ENCODE measurements at places on chromosomes 5 and 9.

- no peak for DNase-seq
These were observed 176.0 kb downstream of the ZNF608 start for GRCh38 chr5:124570285-124571035.

DNA sequence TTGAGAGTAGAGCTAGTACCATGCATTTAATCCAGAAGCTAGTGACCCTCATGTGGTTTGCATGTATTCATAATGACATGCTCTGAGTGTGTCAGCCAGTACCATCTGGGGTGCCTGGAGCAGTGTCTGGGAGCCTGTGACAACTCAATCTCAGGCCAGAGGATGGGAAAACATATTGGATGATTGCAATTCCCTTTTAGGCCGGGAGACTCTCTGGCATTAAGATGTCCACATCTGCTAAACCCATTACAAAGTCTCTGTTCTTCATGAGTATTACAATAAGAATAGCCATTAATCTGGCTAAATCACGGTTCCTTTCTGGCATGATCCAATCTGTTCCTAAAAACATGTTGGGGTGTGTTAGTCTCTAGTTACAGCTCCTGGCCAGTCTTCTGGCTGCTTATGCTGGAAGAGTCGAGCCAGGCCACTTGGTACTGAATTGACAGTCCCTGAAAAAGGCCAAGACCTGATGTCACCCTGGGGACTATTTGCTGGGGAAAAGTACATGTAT lies 475.7 kb downstream of the ENC1 start:
- no peak for DNase-seq

GRCh38 chr9:105890046-105890822 lies 195.9 kb downstream of the TMEM38B start:
- no peak for DNase-seq

DNA sequence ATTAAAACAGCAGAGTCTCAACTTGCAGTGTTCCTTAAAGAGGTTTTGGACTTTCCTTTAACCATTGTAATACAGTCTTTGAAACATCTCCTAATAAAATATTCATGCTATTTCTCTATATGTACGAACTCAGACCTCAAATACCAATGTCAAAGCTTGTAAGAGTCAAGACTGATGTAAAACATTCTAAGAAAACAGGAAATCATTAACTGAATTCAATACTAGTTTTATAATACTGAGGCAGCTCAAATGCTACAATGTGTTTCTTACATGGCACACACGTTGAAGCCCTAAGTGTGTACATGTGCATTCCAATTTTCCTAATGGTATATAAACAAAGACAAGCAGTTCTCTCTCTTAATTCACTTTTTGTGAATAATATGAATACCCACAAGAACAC lies 11.6 kb downstream of the PSIP1 start:
- no peak for DNase-seq

GRCh38 chr5:56281489-56282165 lies 48.5 kb upstream of the ANKRD55 start:
- no peak for DNase-seq

- no peak for DNase-seq
These were observed 73.1 kb downstream of the RGS3 start for GRCh38 chr9:113536483-113537228.

DNA sequence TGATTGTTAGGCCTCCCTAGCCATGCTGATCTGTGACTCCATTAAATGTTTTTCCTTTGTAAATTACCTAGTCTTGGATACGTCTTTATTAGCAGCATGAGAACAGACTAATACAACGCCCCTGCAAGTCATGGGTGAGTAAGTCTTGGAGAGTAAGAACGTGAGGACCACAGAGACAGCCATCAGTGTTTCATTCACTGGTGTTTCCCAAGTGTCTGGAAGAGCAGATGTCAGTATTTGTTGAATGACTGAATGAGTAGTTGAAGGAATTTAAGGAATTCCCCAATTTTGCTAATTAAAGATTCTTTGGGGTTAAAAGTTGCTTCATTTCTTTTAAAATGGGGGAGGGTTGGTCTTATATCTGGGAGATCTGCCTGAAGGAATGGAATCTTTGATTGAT lies 178.8 kb downstream of the TRIO start:
- DNase-seq = no peak

DNA sequence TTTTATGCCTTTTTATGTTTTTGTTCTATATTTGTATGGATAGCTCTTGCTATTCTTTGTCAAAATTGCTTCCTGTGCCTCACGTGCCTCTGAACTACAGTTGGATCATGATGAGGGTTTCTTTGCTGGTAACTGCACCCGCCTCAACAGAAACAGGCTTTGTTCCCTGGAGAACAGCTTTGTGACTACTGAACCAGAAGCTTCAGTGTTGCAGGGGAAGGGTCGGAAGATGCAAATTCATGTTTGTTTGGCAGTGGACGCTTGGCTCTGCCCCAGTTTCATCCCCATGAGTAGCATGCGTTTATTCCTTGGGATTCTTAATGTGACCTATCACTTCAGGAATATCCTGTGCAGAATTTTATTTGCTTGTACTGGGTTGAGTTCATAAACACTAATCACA lies 959.1 kb upstream of the WWC1 start:
- no peak for DNase-seq

GRCh38 chr5:80326468-80326867 lies 6.7 kb downstream of the SPZ1 start:
- no peak for DNase-seq

- no peak for DNase-seq
These were observed 3.6 kb upstream of the UIMC1 start for GRCh38 chr5:177010153-177010552.

- no peak for DNase-seq
These were observed 344.1 kb downstream of the NR2F1-AS1 start for GRCh38 chr5:93236807-93237421.

- DNase-seq = no peak
These were observed 10.2 kb upstream of the SLC1A3 start for GRCh38 chr5:36596247-36596646.

DNA sequence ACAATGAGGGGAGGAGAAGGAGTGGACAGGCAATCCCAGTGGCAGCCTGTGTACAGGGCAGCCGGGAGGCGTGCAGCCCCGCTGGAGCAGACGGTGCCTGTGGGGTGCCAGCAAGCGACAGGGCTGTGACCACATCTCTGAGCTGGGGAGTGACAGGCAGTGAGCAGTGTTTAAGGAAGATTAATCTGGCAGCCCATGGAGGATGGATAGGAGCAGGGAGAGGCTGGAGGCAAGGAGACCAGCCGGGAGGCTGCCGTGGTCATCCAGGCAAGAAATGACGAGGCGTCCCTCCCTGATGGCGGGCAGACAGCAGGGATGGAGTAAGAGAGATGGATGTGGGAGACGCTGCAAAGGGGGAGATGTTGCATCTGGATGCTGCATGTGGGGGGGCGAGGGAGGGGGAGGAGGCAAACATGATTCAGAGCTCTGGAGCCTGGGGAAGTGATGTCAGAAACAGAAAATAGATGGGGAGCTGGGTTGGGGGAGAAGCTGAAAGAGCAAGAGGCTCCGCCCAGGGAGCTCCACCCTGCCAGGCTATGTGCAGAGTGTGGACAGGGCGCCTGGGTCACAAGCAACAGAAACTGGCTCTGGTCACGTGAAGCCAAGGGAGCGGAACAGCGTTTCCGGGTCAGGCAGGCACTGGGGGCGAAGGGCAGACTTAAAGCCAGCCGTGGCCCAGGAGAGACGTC lies 12.6 kb downstream of the UNC5A start:
- no peak for DNase-seq

DNA sequence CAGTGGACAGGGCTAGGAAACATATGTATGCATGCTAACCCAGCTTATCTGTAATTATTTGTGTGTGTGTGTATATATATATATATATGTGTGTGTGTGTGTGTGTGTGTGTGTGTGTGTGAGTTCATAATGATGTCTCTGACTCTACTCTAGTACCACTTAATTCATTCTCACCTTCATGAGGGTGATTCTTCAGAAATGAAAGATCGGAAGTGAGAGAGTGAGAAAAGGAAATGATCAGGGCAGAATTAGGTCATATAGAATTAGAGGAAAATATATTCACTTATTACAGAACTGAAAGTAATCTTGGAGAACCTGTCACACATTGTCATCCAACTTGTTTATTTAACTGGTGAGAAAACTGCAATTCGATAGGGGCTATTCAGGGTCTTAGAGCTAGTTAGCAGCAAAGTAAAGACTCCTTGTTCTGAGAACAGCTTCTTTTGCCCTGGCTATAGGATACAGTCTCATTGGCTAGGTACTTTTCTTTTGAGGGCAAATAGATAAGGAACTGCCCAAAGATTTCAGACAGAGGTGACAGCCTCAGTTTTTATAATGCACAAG lies 58.8 kb downstream of the C9orf153 start:
- DNase-seq = no peak

- DNase-seq = peak; percentile 83
These were observed 478.2 kb upstream of the TNC start for GRCh38 chr9:115596021-115596745.

DNA sequence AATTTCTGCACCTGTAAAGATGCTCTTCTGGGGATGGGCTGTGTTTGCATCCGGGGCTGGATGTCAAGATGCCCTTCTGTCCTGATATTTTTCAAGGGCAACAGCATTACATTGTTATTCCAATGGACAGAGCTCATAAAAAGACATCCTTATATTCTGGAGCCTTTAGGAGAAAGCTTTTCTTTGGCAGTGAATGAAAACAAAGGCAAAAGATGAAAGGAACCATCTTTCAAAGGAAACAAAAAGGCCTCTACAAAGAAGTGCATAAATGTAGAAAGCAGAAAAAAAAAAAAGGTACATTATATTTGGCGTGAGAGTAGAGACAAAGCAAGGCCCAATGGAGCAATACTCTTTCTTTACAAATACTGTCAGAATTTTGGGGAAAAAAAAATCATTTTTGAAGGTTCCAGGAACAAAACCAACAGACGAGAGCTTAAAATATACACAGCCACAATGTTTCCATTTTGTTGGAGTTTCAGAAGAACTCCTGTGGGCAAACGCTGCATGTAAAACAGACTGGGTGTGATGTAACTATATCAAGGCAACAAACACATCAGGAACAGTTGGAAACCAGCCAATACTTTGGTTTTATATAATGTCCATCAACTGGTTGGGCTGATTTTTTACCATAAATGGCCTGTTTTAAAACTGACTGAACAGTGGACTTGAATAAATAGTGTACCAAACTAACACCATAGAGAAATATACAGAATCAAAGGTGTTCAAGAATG lies 885.6 kb upstream of the DMAC1 start:
- no peak for DNase-seq

- no peak for DNase-seq
These were observed 60.2 kb upstream of the NFIL3 start for GRCh38 chr9:91483835-91484234.

- no peak for DNase-seq
These were observed 86.9 kb downstream of the UGCG start for GRCh38 chr9:111983484-111983908.

DNA sequence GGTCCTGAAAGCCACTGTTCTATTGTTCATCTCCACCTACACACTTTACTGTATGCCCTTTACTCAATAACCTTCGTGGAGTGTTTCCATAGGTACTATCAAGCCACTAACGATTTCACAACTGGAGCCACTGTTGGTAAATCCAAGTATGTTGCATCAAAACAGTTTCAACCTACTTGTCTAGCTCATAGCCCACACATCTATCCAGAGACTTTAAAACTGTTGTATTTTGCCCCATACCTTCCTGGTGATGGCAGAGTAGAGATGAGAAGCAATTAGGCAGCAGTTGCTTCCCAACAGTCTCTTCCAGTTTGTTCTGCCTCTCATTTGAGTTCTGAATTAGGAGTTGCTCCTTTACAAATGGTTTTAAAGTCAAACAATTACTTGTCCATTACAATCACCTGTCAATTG lies 607 bp downstream of the FAXDC2 start:
- DNase-seq = no peak

DNA sequence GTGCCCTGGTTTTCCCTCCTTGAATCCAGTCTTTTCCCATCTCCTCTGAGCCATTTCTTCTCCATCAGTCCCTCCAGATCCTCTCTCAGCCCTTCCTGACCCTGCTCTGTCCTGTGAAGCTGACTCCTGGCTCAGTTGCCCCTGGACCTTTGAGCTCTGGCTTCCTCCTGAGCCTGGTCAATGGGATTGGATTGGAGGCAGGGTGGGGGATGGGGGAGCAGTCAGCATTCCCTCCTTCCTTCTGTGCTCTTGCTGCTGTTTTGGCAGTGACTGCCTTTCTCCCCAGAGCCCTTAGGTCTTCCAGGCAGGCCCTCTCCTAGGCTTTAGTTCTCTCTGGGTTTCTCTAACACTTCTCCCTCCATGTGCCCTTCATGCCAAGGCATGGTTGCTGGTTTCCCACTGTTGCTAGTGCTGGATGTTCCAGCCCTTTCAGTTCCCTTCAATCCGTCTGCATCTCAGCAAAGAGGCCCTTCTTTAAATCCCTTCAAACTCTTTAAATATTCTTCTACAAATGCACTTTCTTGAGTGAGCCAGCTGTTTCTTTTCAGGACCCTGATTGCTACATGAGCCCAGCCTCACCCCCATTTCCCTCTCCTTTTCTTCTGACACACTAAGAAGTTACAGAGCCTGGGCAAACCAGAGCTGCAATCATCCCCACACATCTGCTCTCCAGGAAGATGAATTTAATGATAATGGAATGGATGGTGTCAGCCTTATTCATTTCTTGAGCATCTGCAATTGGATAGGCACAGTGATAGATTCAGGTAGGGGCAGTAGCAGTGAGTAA lies 2.2 kb downstream of the TNFSF15 start:
- no peak for DNase-seq

GRCh38 chr5:123262216-123262823 lies 160.9 kb downstream of the CEP120 start:
- DNase-seq = no peak

DNA sequence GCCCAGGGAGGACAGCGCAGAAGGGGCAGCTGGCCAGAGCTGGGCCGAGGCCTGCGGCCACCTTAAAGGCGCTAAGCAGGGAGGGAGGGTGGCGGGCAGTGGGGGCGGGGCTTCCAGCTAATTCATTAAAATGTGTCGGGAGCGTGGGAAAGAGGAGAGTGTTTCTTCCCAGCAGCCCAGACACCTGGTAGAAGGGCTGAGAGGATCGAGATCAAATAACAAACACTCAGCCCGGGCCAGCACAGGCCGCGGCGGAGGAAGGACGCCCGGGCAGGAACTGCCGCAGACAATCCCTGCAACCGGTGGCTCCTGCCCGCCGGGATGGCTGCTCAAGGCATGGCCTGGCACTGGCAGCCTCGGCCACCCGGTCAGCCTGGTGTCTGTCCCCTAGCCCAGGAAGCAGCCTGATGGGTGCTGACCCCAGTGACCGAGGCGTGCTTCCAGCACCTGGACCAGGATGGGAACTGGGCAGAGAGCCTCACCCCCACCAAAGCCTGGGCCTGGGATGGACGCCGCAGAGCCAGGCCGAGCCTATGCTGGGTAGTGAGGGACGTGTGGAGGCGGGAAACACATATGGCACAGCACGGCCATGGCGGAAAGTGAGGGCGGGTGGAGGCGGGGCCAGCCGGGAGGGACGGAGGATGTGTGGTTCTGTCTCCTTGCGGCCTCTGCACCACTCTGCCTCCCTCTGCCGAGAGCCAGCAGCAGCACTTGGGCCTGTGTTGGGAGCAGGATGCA lies 3.2 kb upstream of the NRARP start:
- no peak for DNase-seq

Measured in brain pericyte (primary cell).